ENCODE measurements at places on chromosomes 16 and 17.

GRCh38 chr16:58684001-58684353 is 593 bp downstream of the SLC38A7 start:
- DNase-seq, result no peak

DNA sequence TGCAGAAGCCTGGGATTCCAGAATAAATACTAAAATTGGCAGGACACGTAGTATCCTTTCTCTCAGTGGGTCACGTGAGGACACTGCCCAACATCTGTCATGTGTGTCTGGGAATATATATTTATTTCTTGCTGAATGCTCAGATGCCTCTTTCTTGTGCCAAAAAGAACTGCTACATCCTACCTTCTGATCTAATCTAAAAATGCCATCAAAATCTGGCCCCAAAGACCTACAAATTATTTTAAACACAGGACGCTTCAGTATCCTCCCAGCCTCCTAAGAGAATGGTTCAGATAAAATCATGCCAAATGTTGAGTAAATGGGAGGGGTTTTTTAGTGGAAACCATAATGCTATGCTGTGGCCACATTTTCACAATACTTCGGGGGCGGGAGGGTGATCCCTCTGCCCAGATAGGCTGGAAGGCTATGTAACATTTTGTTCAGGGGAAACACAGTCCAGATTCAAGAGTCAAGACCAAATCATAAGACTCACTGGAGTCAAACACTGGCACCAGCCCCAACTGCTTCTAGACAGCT is 22.9 kb upstream of the CORO6 start:
- DNase-seq, result no peak

DNA sequence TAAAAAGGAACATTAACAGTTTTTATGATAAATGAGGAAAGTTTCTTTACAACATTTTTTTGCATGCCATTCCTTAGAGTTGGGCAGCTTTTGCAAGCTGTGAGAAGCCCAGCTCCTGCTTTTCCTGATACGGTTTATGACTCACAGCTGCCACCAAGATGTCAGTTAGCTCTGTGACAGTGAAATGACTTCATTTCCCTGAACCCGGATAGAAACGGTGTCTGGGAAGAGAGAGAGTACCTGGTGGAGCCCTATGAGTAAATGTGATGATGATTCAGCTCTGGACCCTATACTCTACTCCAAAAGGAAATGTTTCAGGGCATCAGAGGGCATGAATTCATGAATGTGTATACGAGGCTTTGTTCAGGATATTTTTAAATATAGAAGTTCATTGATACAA is 366.3 kb upstream of the HSBP1 start:
- DNase-seq, result no peak

DNA sequence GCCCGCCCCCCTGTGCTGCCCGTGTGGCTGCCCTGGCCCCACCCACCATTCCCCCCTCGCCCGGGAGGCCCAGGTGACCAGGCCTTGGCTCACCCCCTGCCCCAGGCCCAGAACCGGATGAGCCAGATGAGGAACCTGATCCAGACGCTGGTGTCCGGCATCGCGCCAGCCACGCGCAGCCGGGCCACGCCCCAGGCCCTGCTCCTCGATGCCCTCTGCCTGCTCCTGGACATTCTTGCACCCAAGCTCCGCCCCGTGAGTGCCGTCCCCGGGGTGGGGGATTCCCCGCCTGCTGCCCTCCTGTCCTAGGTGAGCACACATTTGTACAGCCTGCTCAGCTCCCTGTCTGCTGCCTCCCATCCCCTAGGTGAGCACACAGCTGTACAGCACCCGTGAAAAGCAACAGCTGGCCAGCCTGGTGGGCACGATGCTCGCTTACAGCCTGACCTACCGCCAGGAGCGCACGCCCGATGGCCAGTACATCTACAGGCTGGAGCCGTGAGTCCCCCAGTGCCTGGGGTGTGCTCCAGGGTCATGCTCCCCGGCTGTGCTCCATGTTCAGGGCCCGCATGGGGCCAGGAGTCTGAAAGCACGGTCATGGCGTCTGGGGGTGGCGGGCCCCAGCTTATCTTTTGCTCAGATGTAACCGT is 4.8 kb downstream of the GNG13 start:
- no peak for DNase-seq

GRCh38 chr17:41962768-41963434 is 3.7 kb upstream of the CNP start:
- DNase-seq, result peak; percentile 62

DNA sequence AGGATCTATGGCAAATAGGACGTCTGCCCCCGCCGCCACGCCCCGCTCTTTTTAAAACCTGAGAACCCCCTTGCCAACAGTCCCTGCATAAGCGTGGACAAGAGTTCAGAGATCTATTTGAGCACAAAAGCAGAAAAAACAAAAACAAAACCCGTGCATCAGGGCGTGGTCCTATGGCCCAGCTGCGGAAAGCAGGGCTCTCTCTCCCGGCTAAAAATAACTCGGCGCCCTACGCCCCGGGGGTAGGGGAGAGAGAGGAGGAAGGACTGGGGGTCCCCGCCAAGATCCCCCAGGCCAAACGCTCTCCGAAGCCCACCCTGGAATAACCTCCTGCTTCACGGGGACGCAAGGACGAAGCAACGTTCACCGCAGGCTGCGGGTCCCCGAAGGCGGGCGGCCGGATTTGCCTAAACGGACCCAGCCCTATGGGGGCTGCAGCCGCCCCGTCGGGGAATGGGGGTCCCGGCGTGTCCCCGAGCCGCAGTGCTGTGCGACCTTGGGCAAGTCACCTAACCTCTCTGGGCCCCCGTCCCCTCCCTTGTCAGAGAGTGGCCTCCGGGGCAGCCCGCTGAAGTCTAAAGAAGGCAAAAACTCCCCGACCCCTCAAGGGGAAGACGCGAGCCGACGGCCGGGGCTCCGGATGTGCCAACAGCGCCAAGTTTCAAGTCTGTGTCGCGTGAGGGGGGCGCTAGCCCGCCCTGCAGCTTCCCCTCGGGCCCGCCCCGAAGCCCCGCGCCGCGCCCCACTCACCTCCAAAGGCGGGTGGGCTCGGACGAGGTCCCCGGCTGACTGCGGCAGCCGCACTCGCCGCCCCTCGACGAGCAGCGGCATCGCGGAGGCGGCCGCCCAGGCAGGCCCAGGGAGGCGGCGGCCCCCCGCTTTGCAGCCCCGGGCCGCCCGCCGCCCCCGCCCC is 477 bp downstream of the NTAN1 start:
- DNase-seq, result no peak

DNA sequence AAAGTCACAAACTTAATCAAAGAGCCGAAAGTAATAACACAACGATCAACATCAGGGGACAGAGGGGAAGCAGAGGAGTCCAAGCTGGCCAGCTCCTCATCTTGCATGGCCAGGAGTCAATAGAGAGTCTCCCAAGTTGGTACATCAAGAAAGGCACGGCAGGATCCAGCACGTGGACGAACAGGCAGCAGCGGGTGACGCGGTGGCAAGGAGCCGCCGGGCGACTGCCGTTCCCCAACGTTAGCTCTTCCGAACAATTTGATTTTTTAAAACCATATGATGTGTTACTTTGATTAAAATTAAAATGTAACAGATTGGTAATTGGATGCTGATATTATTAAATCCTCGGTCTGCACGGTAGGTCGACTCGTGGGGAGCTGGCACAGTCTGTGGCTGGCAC is 81.8 kb upstream of the DOC2B start:
- DNase-seq, result no peak

GRCh38 chr16:68328860-68329390 is 18.1 kb downstream of the PRMT7 start:
- no peak for DNase-seq

Measured in CD4-positive, alpha-beta memory T cell (primary cell).